Non-pigmented ciliary epithelial cell (primary cell): ENCODE measurements at places on chromosomes 11 and 22.

DNA sequence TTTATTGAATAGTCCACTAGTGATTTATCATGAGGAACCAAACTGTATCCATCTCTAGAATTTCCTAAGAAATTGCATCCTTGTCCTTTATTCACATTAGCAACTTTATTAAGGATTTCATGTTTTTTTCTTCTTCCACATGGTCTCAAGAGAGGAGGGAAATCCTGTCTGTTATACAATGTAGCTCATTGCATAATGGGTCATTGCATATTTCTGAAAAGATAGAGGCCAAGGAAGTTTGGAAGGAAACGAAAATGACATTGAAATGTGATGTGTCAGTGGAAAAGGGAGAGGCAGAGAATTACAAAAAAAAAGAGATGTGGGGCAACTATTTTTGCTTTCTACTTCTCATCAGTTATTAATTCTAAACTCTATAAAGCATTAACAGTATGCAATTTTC, 353.1 kb downstream of the METTL15 start:
- no peak for DNase-seq

- DNase-seq = no peak
Observed at GRCh38 chr11:36510594-36510942, 496 bp upstream of the TRAF6 start.

GRCh38 chr22:32842486-32842885, 41.0 kb downstream of the TIMP3 start:
- DNase-seq = no peak

DNA sequence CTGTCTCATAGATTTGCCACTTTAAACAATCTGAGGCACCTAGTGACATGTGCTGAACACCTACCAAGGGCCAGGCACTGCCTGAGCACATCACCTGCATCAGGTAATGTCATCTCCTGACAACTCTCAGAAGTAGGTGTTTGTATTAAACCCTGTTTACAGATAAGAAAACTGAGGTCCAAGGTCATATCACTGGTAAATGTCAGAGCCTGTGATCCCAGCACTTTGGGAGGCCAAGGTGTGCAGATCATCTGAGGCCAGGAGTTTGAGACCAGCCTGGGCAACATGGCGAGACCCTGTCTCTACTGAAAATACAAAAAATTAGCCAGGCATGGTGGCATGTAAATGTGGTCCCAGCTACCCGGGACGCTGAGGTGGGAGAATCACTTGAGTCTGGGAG, 39.1 kb upstream of the ACCSL start:
- DNase-seq = no peak

- no peak for DNase-seq
Observed at GRCh38 chr11:125404811-125405790, 91.0 kb downstream of the FEZ1 start.

- no peak for DNase-seq
Observed at GRCh38 chr11:124902616-124903015, 5.0 kb upstream of the ROBO4 start.

GRCh38 chr11:45995342-45995734, 72.9 kb downstream of the LARGE2 start:
- DNase-seq = no peak

DNA sequence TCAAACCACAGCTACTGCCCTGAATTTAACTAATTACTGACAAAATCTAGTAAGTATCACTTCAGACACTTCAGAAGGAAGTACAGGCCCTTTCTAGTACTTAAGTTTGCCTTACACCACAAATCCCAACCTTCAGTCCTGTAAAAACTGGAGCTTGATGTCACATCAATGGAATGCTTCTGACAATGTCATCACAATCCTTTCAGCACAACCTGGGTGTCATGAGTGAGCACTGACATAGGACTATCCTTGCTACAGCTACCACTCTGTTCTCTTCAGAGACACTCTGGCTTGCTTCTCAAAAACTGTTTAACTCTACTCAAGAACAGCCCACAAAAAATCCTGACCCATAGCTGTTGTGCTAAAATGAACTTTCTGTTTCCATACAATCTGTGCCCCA, 108.2 kb downstream of the RRM1 start:
- DNase-seq = no peak

DNA sequence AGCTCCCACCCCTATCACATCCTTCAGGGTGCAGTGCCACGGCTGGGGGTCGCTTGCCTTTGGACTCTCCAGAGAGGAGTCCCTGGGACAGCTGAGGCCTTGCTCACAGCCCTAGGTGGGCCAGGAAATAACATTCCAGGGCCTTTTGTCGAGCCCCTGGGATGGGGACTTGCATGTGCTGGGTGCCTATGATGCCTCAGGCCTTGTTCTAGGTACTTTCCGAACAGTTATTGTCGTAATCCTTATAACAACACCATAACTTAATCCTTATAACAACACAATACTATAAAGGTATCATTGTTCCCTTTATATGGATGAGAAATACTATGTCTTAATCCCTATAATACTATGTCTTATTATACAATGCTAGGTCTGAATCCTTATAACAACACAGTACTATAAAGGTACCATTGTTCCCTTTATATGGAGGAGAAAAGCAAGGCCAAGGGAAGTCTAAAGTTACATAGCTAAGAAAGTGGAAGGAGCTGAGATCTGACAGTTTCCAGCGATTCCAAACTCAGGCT, 236.5 kb downstream of the ST3GAL4 start:
- DNase-seq = no peak

DNA sequence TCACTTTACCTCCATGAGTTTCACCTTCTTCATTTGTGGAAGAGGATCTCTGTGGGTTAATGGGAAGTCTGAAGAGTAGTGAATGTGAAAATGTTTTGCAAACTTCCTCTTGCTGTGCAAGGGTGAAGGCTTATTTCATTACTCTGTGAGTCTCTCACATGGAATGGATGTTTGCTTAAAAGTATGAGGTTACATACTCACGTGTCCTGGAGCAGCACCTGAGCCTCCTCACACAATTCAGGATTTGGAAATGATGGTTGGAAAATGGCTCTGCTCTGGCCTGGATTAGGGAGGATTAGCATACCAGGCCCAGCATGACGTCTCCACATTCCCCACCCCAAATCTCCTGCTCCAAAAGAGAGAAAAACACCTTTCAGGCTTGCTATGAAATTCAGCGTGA, 4.8 kb downstream of the GRAMD1B start:
- DNase-seq = no peak

DNA sequence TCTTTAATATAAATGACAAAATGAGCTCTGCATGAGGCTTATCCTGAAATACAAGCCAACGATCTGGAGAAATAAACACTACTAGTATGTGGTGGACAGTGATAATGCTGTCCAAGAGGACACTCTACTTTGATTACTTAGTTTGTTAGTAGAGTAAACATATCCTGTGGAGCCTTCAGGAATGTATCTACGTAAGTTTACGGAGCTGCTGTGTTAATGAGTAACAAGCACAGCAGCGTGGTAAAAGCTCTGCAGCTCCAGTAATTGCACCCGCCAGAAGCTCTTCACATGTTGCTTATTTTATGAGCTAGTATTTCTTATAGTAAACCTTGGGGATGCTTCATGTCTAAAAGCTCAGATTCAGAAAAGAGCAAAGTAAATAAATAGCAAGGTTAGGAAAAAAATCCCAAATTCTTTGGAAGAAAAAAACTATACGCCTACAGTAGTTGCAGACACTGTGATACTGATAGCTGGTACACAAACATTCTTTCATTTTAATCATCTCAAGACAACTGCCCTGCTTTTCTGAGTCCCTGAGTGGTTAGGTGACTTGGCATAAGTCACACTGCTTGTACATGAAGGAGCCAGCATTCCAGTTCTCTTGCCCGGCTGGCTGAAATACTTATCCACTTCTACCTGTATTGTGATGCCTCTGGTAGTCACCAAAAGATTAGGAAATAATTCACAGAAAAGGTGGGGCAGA, 32.7 kb upstream of the CCDC34 start:
- DNase-seq = no peak

DNA sequence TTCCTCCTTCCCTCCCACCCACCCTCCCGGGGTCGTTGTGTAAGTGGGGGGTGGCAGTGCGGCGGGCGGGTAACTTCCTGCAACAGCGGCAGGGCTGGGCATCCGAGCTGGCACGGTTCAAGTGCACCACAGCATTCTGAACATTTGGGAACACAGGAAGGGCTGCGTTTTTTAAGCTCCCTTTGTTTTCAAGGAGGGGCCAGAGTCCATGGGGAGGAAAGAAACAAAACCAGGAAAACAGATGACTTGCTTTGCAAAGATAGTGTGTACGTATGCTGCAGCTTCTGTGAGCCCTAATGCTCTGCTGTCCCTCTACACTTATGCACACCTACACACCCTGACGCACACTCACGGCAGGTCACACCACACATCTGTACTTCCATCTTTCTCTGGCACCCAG, 152.5 kb downstream of the FBXO7 start:
- no peak for DNase-seq

- no peak for DNase-seq
Observed at GRCh38 chr22:29244785-29245625, 22.8 kb downstream of the RHBDD3 start.

DNA sequence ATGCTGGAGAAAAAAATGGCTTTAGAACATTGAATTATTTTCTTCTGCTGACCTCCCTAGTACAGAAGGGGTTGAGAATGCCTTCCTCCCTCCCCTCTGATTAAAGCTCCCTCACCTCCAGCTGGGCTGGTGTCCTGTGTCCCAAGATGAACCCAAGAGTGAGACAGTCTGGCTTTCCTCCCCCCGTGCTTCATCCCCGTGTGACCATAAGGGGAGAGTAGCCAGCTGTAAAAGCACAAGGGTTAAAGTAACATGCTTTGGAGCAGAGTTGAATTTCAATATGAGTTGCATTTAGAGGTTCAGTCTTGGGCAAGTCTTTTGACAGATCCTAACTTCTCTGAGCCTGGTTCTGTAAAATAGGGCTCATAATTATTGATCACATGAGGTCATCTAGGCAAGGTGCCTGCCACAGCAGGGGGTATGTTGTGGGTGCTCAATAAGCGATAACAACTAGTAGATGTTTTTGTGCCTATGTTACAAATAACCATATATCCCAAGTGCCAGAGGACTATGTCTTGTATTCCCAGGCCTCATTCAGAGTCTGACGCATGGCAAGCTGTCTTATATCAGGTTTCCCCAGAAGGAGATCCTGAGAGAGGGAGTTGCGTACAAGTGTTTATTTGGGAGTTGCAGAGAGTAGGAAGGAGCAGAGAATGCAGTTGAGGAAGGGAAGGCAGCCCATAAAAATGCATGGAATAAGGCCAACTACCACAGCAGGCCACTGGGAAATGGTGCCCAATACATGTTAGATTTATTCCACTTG, 4.1 kb downstream of the PRG2 start:
- no peak for DNase-seq

- DNase-seq = no peak
Observed at GRCh38 chr11:117217141-117218084, 14.5 kb downstream of the PCSK7 start.

DNA sequence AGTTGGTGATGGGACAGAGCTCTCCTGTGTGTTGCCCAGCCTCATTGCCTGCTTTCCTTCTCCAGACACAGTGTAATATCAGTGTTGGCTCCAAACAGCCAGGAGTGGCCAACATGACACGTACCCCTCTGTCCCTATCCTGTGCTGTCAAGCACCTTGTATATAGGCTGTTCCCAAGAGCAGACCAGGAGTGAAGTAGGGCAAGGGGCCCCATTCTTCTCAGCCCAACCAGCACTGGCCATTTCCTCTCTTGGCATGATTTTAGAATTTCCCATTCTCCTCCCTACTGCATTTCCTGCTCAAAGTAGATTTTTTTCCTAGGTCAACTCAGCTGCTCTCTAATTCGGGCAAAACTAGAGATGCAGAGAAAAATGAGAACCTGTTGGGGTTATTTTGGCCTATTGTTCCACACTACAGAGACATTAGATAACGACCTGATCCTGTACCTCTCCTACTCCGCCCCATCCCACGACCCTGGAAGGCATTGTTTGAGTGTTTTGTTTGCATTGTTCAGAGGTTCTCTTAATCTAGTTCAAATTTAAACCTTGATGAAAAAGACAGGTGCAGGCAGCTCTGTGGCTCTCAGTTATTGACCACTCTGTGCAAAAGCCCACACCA, 95.6 kb downstream of the RASSF10 start:
- no peak for DNase-seq

GRCh38 chr11:96875712-96876111, 485.9 kb downstream of the JRKL start:
- DNase-seq = no peak

DNA sequence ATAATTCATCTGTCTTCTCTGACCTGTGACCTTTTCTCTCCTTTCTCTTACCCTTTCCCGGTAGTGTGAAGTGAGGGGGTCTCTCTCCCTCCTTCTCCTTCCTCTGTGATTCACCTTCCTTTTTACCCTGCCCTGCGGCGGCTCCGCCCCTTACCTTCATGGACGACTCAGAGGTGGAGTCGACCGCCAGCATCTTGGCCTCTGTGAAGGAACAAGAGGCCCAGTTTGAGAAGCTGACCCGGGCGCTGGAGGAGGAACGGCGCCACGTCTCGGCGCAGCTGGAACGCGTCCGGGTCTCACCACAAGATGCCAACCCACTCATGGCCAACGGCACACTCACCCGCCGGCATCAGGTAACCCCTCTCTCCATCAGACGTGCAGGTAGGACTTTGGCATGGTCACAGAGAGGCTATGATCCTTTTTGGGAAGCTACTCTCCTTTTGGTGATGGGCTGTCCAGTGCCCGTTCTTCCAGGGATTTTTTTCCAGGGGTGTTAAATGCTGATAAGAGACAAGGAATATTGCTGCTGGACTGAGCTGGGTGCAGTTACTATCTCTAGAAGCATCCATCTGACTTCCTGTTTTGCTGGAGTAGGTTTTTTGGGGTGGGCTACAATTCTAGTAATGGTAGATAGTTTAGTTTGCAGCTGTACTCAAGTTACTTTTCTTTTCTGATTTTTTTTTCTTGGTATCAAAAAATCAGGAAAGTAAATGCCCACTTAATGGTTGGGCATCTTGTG, 29.9 kb downstream of the CTNND1 start:
- no peak for DNase-seq

DNA sequence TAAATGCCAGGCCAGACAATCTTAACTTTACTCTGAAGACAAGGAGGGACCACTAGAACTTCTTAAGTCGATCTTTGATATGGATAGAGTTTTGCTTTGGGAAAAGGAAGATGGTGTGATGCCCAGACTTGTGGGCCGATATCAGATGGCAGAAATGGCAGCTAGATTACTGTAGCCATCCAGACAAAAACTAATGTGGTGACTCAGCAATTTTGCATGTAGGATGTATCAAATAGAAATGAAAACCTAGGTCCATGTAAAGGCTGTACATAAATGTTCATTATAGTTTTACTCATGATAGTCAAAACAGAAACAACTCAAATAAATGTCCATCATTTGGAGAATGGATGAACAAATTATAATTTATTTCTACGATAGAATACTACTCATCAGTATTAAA, 121.5 kb downstream of the APIP start:
- DNase-seq = no peak

- no peak for DNase-seq
Observed at GRCh38 chr11:95028357-95028756, 3.3 kb downstream of the KDM4E start.
